CD4-positive, alpha-beta T cell treated with Interleukin-10 for 1 hour (primary cell): ENCODE measurements at places on chromosomes 4 and X.
A peak's percentile ranks its signal among the peaks of the same experiment; 100 is the strongest.

DNA sequence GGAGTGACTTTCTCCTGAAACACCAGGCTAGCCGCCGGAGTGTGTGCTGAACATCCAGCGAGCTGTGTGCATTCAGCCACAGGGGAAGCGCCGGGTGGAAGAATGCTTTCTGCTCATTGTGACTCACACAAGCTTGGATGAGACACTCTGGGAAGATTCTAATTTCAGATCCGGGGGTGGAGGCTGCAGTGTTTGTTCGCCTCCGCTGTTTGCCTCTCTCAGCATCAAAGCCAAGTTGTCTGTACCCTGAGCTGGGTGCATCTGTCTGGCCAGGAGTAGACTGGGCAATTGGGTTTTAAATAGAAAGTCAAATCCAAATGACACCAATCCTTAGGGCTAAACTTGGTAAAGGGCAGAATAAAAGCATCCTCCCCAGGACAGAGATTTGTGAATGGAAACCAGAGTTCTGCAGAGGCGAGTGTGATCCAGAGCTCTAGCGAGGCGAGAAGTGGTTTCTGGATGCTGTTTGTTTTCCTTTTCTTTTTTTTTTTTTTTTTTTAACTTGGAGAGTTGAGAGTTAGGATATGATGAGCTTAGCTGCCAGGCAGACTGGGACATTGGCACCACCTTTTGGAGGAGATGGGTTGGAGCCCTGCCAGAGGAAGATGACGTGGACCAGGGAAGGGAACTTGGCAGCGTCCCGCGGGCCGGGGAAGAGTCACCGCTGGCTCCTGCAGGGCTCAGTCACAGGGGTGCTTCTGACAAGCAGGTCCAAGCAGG is 196.0 kb upstream of the PSAPL1 start:
- DNase-seq, result no peak

- no peak for DNase-seq
These were observed 7.5 kb upstream of the BCOR start for GRCh38 chrX:40104985-40105834.

GRCh38 chrX:19658030-19658429 is 142.7 kb upstream of the MAP3K15 start:
- no peak for DNase-seq

- DNase-seq, result peak; percentile 27
These were observed 908 bp upstream of the TLR6 start for GRCh38 chr4:38857354-38858096.

- DNase-seq, result no peak
These were observed 185.7 kb upstream of the NRK start for GRCh38 chrX:105636667-105637066.
